ENCODE measurements at places on chromosomes 2 and 18.

- no peak for DNase-seq
These were observed 284.3 kb upstream of the LRATD1 start for GRCh38 chr2:14348247-14348646.

DNA sequence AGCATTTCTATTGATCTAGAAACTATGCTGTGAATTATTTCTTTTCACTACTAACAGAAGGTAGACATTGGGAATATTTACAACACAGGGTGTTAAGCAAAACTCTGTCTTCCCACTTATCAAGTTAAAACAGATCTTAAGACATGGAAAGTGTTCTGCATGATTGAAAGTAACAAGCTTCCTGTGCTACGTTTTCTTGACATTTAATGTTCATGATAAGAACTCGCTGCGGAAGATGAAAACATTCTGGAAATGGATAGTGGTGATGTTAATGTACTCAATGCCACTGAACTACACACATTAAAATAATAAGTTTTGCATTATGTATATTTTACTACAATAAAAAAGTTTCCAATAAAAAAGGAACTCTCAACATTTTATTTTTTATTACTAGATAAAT is 74.4 kb upstream of the SCN7A start:
- no peak for DNase-seq

- DNase-seq = no peak
These were observed 206.0 kb downstream of the NCK2 start for GRCh38 chr2:105950521-105951383.

DNA sequence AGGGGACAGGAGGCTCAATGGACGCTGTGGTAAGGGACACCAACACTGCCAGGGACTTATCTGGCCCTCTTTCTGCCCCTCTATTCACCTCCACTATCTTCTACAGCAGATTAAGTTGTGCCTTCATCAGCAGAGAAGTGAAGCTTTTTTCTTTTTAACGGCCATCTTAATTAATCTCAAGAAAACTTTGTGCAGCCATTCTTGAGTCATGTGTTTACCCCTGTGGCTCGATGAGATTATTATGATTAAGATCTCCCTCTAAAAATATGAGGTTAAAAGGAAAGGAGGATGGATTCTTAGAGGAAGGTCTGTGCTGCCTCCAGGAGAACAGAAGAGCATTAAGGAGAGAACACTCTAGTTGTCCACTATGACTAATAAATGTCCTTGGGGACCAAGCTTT is 32.4 kb upstream of the DSC1 start:
- no peak for DNase-seq

DNA sequence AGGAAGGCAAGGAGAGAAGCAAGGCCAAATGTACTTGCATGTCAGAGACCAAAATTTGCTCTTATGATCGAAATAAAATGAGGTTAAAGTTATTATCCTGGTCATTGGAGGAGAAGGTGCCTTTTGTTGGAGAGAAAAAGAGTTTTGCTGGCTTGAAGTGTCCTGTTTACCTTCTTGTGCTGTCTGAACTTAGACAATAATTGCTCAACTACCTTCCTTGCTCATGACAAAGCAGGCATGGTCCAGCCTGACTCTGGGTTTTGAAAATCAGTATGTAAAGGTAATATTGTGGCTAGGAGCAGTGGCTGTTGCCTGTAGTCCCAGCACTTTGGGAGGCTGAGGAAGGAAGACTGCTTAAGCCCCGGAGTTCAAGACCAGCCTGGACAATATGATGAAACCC is 89.1 kb downstream of the MEIS1 start:
- no peak for DNase-seq

DNA sequence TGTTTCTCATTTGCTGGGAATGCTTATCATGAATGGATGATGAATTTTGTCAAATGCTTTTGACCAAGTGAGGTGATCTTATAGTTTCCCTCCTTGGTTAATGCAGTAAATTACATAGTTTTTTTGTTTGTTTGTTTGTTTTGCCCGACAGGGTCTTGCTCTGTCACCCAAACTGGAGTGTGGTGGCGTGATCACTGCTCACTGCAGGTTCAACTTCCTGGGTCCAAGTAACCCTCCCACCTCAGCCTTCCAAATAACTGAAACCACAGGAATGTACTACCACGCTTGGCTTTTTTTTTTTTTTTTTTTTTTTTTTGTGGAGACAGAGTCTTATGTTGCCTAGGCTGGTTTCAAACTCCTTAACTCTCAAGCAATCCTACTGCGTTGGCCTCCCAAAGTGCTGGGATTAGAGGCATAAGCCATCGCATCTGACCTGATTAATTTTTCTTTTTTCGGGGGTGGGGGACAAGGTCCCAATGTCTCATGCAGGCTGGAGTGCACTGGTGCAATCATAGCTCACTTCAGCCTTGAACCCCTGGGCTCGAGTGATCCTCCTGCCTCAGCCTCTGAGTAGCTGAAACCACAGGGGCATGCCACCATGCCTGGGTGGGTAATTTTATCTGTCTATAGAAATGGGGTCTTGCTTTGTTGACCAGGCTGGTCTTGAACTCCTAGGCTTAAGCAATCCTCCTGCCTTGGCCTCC is 48.6 kb downstream of the SMAD2 start:
- DNase-seq = no peak

GRCh38 chr18:26710470-26711096 is 154.9 kb downstream of the AQP4 start:
- no peak for DNase-seq

DNA sequence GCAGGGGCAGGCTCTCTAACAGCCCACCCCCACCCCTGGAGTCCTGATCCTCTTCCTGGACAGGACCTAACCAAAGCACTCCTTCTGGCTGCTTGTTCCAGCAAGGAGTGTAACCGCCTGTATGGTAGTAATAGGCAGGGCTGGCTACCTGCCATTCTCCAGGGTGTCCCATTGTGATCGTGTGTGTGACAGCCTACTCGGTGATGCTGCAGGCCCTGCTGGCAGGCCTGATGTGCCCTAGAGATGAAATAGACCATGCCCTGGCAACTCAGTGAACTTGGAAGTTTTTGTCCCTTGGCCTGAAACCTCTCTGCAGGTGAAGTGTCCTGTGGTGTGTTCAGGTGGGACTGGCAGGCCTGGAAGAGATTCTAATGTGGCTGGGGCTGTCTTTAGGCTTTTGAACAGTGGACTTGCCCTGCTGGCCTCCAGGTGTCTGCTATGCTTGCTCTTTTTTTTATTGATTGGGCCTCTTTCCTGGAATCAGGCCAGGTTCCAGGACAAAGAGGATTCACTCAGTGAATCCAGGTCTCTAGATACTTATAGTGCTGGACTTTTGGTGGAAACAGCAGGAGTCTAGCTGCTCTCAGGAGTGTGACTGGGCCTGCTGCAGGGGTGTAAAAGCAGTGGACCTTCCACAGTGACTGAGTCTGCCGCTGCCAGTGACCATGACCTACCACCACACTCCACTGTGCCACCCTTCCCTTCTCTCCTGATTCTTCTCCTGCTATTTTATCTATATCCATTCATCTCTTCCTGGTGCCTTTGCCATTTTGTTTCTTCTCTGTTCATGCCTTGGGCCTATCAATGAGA is 132.1 kb downstream of the CTIF start:
- DNase-seq = no peak

DNA sequence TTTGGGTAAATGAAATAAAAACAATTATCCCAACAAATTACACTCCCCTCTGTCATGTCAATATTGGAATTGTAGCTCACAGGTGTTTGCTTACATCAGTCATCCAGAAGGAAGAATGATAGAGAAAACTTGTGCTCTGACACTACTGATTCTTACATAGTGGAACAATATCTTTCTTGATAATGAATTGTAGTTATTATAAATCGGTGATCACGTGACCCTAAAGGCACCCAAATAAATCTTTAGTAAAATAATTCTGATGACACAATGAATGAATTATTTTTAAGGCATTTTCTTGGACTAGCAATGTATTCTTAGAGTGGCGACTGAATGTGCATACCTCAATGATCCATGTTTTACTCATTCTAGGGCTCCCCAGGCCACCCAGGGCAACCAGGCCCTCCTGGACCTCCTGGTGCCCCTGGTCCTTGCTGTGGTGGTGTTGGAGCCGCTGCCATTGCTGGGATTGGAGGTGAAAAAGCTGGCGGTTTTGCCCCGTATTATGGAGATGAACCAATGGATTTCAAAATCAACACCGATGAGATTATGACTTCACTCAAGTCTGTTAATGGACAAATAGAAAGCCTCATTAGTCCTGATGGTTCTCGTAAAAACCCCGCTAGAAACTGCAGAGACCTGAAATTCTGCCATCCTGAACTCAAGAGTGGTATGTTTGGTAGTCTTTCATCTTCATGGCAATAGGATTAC is 34.5 kb downstream of the COL3A1 start:
- no peak for DNase-seq

GRCh38 chr2:160498137-160498536 is 4.5 kb upstream of the RBMS1 start:
- no peak for DNase-seq

DNA sequence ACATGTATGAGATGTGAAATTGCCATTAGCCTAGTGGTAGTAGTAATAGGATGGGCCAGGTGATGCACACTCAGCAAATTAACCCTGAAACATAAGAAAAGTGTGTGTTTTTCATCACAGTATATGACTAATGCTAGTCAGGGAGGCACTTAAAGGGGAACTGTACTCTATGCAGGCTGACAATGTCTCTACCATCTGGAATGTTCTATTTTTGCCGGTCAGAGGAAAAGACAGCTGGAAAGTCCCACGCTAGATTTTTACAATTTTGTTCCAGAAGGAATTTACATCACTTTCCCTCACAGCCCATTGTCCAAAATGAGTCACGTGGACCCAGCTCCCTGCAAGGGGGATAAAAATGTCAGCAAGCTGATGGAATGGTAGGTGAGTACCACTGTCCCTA is 746.3 kb upstream of the CHAC2 start:
- DNase-seq = no peak

- DNase-seq = no peak
These were observed 251.2 kb upstream of the ID2 start for GRCh38 chr2:8430628-8431027.

GRCh38 chr2:156456616-156457015 is 20.4 kb downstream of the GPD2 start:
- no peak for DNase-seq

- DNase-seq = no peak
These were observed 132.8 kb upstream of the DOK6 start for GRCh38 chr18:69267895-69268294.

DNA sequence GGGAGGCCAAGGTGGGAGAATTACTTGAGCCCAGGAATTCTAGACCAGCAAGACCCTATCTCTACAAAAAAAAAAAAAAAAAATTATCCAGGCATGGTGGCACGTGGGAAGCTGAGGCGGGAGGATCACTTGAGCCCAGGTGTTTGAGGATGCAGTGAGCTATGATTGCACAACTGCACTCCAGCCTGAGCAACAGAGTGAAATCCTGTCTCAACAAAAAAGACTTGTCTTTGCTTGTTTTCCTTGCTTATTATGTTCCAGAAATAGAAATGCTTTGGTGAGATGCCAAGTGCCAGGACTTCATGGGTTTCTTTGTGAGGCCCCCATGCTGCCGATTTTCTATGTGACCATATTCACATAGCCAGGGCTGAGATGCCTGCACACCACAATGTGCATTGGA is 9.0 kb downstream of the DCDC2C start:
- no peak for DNase-seq

DNA sequence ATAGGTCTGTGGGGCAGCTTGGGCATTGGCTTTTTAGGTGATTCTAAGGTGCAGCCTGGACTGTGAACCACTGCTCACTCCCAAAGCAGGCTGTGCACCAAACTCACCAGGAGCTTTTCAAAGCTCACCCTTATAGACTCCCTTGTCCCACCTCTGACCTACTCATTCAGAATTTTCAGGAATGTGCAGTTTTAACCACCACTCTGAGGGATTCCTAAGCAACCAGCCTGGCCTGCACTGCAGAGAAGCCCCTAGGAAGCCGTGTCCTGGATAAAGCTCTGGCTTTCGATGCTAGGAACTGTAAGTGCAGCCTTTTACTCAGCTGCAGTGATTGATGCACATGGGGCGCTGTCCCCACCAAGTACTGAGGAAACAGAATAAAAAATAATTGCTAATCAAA is 33.0 kb downstream of the MRO start:
- no peak for DNase-seq

GRCh38 chr2:118223511-118223991 is 135.3 kb downstream of the INSIG2 start:
- no peak for DNase-seq

GRCh38 chr2:236657801-236658200 is 88.2 kb downstream of the ACKR3 start:
- DNase-seq = no peak

GRCh38 chr2:152402780-152403759 is 68.1 kb downstream of the FMNL2 start:
- DNase-seq = no peak

DNA sequence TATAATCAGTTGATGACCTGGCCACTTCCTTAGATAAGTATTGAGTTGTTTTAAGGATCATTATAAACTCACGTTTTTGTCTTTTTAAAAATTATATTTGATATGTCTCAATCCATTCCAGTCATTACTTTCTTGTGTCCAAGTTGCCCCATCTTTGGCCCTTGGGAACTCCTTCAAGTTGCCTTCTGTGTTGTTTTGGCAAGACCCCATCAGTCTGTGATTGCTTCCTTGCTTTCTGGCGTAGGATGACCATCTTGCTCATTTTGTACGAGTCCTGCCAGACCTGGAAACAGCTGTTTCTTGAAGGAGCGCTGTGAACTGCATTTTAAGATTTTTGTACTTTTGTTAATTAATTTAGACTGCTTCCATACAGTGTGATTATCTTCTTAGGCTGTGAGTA is 68.9 kb upstream of the ITM2C start:
- DNase-seq = no peak

DNA sequence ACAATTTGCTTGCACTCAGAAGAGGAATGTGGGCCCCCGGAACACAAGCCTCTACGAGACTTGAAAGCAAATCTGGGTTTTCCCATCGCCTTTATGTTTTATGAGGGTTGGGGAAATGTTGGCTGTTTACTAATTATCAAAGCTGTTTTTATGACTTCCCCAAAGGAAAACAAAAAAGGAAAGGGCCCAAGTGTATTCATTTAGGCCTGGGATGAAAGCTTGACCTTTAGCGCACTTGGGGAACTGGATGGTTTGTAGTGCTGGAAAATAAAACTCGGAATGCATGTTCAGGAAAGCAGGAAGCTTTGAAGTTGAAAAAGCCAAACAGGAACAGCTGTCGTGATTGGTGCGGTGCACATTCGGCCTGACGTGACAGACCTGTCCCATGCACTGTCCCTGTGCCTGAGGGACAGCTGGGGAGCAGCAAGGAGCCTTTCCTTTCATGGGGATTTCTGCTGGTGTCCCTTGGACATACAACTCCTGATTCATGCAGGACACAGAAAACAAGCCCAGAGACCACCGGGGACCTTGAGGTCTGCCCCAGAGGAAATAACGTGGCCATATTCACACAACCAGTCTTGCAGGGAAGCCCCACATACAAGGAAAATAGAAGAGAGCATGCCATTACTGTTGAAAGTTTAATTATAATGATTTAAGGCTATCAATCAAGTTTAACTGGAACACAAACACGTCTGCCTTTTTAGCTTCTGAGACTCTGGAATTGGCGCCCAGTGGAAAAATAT is 169.7 kb upstream of the APCDD1 start:
- DNase-seq = no peak

GRCh38 chr2:51866361-51866760 is 834.4 kb upstream of the NRXN1 start:
- DNase-seq = no peak
